ENCODE measurements at places on chromosomes 1 and 21. TPM values are rescaled to one million over a fixed set of nuclear protein-coding genes. Genes with fewer than 3 reads are reported as not detected.

GJC2 gene
- 0.41 TPM for total RNA-seq

CCDC185 gene
- total RNA-seq, result not detected

GRCh38 chr1:117364240-117364639 is 3.0 kb upstream of the MAN1A2 start:
- H3K4me3 ChIP-seq, result no peak overlapping the region
- peaks cover 42% of the 10 kb centered on the region for H3K4me1 ChIP-seq
- DNase-seq, result no peak
- H3K27me3 ChIP-seq, result peaks cover 3% of the 10 kb centered on the region

- no peak overlapping the region for H3K27ac ChIP-seq
- peaks cover 7% of the 10 kb centered on the region for H3K4me1 ChIP-seq
- H3K36me3 ChIP-seq, result peaks cover 65% of the 10 kb centered on the region
- DNase-seq, result no peak
- H3K27me3 ChIP-seq, result no peaks in the 10 kb centered on the region
- no peak overlapping the region for H3K4me3 ChIP-seq
These were observed 33.1 kb downstream of the WDR4 start for GRCh38 chr21:42846221-42846620.

DNA sequence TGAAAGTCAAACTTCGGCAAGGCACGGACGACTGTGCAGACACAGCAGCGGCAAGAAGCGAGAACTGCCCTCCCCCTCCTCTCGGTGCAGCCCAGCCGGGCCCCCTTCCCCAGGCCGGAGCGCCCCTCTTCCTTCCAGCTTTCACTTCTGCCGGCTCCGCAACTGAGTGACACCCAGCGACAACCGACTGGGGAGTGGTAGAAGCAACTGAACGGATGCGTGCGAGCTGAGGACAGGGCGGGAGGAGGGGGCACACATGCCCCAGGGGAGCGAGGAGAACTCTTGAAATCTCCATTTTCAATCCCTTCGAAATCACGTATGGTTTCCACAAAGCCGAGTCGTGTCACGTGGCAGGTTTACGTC is 146.6 kb downstream of the PGBD5 start:
- H3K4me3 ChIP-seq, result no peak overlapping the region
- H3K27me3 ChIP-seq, result no peaks in the 10 kb centered on the region
- H3K4me1 ChIP-seq, result peaks cover 10% of the 10 kb centered on the region
- H3K36me3 ChIP-seq, result peaks cover 21% of the 10 kb centered on the region
- H3K27ac ChIP-seq, result no peak overlapping the region
- peak; percentile 3 for DNase-seq

- peaks cover 23% of the 10 kb centered on the region for H3K4me1 ChIP-seq
- DNase-seq, result peak; percentile 58
- peaks cover 54% of the 10 kb centered on the region for H3K27me3 ChIP-seq
- peak overlapping the region; percentile 81 for H3K4me3 ChIP-seq
- H3K27ac ChIP-seq, result no peak overlapping the region
These were observed 25.6 kb upstream of the NFIA start for GRCh38 chr1:61056573-61057439.

DNA sequence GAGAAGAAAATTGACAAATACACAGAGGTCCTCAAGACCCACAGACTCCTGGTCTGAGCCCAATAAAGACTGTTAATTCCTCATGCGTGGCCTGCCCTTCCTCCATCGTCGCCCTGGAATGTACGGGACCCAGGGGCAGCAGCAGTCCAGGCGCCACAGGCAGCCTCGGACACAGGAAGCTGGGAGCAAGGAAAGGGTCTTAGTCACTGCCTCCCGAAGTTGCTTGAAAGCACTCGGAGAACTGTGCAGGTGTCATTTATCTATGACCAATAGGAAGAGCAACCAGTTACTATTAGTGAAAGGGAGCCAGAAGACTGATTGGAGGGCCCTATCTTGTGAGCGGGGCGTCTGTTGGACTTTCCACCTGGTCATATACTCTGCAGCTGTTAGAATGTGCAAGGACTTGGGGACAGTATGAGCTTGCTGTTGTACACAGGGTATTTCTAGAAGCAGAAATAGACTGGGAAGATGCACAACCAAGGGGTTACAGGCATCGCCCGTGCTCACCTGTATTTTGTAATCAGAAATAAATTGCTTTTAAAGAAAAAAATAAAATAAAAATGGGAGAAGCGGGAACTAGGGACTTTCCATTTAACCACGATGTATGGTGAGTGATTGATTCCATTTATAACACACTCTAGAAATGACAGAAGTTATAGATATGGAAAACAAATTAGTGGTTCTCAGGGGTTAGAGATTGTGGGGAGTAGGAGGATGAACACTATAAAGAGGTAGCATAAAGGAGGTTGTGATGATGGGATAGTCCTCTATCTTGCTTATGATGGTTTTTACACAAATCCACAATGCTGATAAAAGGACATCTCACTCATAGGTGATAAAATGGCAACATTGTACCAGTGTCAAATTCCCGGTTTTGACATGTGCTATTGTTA is 244.7 kb downstream of the MRPL39 start:
- peaks cover 8% of the 10 kb centered on the region for H3K4me1 ChIP-seq
- no peak overlapping the region for H3K27ac ChIP-seq
- no peaks in the 10 kb centered on the region for H3K36me3 ChIP-seq
- no peak overlapping the region for H3K4me3 ChIP-seq

DNA sequence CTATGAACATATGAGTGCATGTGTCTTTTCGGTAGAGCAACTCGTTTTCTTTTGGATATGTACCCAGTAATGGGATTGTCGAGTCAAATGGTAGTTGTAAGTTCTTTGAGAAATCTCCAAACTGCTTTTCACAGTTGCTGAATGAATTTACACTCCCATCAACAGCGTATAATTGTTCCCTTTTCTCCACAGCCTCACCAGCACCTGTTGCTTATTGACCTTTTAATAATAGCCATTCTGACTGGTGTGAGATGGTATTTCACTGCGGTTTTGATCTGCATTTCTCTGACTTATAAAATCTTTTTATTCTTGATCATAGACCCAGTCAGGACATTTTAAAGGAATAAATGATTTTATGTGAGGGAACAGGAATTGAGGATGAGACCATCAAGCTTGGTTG is 165.0 kb upstream of the KCTD3 start:
- no peak for DNase-seq
- no peaks in the 10 kb centered on the region for H3K27me3 ChIP-seq

GRCh38 chr1:19205403-19205802 is 4.7 kb downstream of the UBR4 start:
- H3K36me3 ChIP-seq, result peaks cover 15% of the 10 kb centered on the region
- no peaks in the 10 kb centered on the region for H3K27me3 ChIP-seq
- H3K27ac ChIP-seq, result no peak overlapping the region
- no peak overlapping the region for H3K4me3 ChIP-seq
- peaks cover 67% of the 10 kb centered on the region for H3K4me1 ChIP-seq
